ENCODE measurements at places on chromosomes 5 and 9.

DNA sequence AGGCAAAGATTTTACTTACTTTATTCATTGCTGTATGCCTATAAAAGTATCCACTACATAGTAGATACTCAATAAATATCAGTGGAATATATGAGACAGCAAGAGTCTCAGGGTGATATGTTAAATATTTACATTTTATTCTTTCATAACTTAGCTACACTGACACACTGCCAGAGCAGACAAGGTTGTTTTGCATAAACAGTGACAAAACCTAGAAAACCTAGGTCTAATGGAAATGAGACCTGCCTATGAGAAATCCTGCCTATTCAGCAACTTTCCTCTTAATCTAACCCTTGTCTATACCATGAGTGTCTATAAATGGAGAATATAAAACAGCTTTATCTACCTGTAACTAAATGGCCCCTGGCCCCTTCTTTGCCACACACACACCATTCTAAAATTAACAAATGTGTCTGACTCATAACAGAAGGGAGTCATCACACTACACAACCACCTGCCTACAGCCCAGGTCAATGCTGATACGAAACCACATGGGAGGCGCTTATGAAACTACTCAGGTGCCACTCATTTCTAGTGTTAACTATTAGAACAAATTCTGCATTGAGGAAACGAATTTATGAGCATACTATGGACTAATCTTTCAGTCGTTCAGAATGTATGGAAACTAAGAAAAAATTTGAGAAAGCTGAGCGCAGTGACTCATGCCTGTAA is 60.3 kb downstream of the UBAP2 start:
- DNase-seq: peak; percentile 19

DNA sequence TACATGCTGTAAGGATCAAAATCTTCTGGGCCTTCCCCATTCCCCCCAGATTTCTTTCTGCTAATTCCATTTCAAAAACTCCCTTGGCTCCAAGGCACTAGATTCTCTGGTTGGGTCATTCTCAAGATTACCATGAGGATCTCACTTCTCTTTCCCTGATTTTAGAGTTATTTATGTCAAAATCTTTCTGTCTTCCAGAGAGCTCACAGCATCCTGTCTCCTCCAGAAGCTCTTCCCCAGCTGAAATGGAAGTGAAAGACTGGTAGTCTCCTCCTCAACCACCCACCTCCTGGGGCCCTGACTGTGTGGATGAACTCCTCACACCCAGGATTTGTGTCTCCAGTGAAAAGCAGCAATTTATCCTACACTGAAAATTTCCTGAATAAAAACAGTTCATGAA is 11.9 kb upstream of the ZNF366 start:
- DNase-seq: no peak

DNA sequence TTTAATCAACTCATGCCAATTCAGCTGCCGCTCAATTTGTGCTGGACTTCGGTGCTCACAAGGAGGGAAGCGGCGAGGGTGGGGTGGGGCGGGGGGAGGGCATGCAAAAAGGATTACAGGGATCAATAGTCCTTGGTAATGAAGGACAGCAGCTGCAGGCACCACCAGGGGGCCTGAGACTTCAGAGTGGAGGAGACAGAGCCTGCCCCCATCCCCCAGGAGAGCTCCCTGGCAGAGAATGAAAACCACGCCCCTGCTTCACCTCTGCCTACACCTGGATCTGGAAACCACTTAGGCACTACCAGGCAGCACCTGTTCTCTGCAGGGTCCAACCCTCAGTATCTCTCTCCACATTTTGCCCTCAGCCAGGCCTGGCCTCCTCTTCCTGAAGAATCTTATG is 155.6 kb downstream of the TRIM32 start:
- DNase-seq: no peak

GRCh38 chr5:4373051-4373820 is 766.9 kb upstream of the ADAMTS16 start:
- no peak for DNase-seq

DNA sequence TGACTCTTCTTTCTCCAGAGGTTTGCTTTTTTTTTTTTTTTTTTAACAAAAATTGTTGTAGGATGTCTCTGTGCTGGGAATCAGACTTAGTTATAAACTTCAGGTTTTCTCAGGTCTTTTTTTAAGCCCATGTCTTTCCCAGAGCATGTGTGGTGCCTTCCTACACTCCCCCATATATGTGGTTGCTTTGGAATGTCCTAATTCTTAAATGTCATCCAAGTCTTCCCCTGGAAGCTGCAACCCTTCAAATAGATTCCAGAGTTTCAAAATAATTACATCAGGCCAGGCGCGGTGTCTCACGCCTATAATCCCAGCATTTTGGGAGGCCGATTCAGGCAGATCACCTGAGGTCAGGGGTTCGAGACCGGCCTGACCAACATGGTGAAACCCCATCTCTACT is 73.2 kb upstream of the FAM120A start:
- DNase-seq: no peak

Data from activated CD4-positive, alpha-beta T cell treated with anti-CD3 and anti-CD28 coated beads, Interleukin-2, amount 50 U/mL, for 4 hours (primary cell).